ENCODE measurements at places on chromosomes 6 and 20. TPM values are rescaled to one million over a fixed set of nuclear protein-coding genes. Genes with fewer than 3 reads are reported as not detected.

The ADAT2 gene
- 2.9 TPM for total RNA-seq

The OVOL2 gene
- total RNA-seq, result 0.35 TPM

The SLC4A11 gene
- 15.6 TPM for total RNA-seq

The NR2E1 gene
- total RNA-seq, result 0.07 TPM

The SLC22A7 gene
- total RNA-seq, result not detected

The EPPIN gene
- total RNA-seq, result not detected

The PTCHD4 gene
- total RNA-seq, result 0.04 TPM

The KHDC1L gene
- 0.41 TPM for total RNA-seq

The F13A1 gene
- not detected for total RNA-seq

The RNF144B gene
- total RNA-seq, result 0.33 TPM

The BPIFB2 gene
- not detected for total RNA-seq

The RREB1 gene
- total RNA-seq, result 15.1 TPM

The CDK19 gene
- total RNA-seq, result 7.9 TPM

The ULBP2 gene
- total RNA-seq, result 4.1 TPM

The SCGN gene
- total RNA-seq, result 0.20 TPM

The ERVFRD-1 gene
- not detected for total RNA-seq

The KIF25 gene
- 0.23 TPM for total RNA-seq

The BTN1A1 gene
- total RNA-seq, result not detected

The HTR1E gene
- total RNA-seq, result not detected

The KCNK15 gene
- 0.62 TPM for total RNA-seq

All from A549 treated with dexamethasone at 1 μM for 4 hours (cell line).